GM18507 (cell line): ENCODE measurements at places on chromosomes 3 and 15.

DNA sequence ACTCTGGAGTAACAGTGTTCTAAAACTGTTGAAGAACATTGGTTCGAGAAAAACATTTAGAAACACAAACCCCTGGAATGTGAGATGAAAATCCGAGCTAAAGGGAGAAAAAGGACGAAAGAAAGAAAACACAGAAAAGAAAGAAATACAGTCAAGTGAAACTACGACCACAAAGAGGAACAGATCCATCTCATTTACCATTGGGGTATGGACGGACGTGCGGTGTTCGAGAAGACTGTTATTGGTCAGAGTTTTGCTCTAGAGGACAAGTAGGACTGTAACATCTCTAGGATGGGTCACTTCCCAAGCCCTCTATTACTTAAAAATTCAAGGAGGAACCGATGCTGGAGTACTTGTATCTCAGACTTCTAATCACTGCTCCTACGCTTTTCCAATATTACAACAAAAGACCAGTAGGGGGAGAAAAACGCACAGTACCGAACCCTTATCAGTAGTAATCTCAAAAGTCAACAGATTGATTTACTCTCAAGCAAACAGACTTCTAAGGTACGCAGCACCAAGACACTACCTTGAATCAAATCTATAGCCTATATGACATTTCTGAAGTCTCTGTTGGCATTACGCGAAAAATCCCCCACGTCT is 1.1 kb upstream of the PIK3CA start:
- peak; percentile 11 for DNase-seq

- DNase-seq, result no peak
Measured at GRCh38 chr15:66707310-66708082, 5.5 kb downstream of the SMAD6 start.

GRCh38 chr3:128495435-128495970 is 2.5 kb upstream of the GATA2 start:
- DNase-seq, result no peak

DNA sequence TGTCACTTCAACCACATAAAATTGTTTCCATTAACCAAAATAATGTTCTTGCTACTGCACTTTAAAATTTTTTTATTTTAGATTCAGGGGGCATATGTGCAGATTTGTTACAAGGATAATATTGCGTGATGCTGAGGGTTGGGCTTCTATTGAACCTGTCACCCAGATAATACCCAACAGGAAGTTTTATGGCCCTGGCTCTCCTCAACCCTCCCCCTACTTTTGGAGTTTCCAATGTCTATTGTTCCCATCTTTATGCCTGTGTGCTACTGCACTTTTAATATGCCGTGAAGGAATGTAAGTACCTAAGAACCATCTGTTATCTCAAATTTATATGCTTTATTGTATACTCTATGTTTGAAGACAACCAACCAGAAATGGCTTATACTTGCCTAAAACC is 42.0 kb upstream of the IMPG2 start:
- no peak for DNase-seq

DNA sequence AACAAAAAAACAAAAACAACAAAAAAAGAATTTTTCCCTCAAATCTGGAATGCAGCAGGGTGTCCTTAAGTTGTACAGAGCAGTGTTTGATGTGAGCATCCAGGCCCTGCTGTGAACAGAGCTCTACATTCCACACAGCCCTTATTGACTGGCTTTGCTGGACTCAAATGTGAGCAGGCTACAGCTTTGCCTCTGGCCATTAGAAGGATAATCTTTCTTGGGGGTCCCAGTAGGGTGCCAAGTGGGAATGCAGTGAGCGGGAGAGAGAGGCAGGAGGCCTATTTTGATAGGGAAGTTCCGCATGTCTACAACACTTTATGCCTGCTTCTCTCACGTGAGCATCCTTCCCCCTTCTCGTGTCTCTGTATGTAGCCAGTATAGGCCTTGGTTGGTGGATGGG is 34.4 kb upstream of the TPRG1 start:
- no peak for DNase-seq

- no peak for DNase-seq
Measured at GRCh38 chr3:40103829-40104228, 205.7 kb upstream of the EIF1B start.

DNA sequence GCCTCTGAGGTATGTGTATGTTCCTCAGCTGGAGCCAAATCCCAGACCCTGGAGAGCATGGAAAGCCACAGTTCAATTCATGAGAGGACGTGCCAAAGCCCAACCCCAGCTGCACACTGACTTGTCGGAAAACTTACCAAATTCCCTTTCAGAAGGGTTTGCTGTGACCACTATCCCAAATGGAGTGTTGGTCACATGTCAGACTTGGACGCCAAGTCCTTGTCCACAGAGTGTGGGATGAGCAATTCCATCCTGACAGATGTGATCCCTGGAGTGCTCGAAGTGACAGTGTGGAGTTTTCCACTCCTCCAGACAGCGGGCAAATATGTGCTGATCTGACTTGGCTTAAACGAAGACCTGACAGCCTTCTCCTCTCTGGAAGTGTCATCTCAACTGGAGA is 71.2 kb downstream of the RORA start:
- no peak for DNase-seq

- no peak for DNase-seq
Measured at GRCh38 chr3:20742903-20743552, 557.0 kb upstream of the SGO1 start.
